ENCODE measurements at places on chromosomes 3 and 15.

- DNase-seq, result no peak
Observed at GRCh38 chr3:69016901-69017300, 3.4 kb upstream of the EOGT start.

DNA sequence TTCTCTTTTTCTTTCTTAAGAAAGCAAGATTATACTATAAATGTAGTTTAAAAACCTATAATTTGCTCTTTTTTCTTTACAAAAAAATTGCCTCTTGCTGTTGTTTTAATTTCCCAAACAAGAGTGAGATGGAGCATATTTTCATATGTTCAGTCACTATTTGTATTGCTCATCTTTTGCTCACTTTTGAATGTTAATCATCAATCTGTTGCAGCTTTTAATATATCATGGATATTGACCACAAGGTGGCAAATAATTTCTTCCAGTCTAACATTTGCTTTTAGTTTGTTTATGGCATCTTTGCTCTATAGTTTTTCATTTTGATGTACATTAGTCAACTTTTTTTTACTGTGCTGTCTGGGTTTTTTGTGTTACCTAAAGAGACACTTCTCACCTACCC, 112.6 kb upstream of the THRB start:
- DNase-seq, result no peak

- DNase-seq, result no peak
Observed at GRCh38 chr15:48777645-48778330, 33.1 kb downstream of the CEP152 start.

DNA sequence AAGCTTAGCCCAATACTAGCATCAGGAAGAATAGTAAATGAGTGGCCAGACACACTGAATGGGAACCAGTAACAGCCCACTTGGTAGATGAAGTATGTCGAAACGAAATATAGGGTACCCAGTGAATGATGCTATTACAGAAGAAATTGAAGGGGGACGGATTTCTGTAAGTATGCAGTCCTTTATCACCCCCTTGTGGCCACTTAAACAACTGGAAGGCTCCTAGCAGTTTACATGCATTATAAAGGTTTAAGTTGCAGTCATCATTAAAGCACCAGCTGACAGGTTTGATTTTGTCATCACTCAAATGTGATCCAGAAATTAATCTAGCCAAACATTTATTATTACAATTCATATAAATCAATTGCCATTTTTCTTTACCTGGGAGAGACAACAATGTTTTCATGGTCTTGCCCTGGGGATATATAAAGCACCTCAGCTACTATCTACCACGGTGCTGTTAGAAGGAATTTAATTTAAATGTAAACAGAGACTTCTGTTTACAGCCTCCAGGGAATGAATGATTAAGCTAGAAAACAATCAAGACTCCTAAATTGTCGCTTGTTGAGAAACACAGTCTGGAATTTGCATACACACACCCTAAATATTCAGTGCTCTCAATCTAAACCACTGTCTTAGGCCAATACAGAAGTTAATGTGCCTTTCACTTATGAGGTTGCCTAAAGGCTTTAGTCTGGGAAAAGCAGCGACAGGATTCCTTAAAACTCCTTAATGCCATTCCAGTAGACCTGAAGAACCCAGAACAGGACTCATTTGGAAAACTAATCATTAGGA, 7.8 kb downstream of the EIF1B start:
- no peak for DNase-seq

DNA sequence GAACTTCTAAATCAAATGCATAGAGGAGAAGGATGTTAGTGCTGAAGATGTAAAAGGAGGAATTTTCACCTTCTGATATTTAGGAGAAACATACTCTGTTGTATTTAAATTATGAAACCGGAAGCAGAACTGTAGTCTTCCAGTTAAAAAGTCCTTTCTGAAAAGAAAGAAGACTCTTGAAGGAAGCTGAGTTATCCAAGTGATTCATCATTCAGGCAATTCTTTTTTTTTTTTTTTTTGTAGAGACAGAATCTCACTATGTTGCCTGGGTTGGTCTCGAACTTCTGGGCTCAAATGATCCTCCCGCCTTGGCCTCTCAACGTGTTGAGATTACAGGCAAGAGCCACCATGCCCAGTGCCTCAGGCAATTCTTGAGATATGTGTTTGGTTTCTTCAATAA, 424.8 kb upstream of the TPM1 start:
- no peak for DNase-seq

- no peak for DNase-seq
Observed at GRCh38 chr15:100653608-100654007, 51.2 kb downstream of the ASB7 start.

DNA sequence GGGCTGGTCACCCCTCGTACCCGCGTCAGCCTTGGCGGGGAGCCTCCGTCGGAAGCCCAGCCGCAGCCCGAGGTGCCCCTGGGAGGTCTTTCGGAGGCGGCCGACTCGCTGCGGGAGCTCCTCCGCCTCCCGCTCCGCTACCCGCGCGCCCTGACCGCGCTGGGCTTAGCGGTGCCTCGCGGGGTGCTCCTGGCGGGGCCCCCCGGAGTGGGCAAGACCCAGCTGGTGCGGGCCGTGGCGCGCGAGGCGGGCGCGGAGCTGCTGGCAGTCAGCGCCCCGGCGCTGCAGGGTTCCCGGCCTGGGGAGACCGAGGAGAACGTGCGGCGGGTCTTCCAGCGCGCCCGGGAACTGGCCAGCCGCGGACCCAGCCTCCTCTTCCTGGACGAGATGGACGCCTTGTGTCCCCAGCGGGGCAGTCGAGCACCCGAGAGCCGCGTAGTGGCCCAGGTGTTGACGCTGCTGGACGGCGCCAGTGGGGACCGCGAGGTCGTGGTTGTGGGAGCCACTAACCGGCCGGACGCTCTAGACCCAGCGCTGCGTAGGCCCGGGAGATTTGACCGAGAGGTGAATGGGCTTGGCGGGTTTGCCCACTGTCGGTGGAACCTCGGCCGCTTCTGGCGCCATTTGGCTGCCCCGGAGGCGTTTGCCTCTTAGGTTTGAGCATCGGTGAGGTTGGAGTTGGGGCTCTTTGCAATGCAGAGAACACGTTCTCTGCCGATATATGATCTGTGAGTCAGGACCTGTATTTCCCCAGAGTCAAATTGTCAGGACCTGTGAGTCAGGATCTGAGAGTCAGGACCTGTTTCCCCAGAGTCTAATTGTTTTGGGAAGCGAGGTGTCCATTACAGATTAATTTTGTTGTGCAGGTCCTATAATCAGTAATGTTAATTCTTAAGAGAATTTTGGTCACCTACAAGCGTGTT, 24.9 kb upstream of the GATM start:
- DNase-seq, result no peak

GRCh38 chr15:85329561-85330422, 50.6 kb upstream of the AKAP13 start:
- no peak for DNase-seq

GRCh38 chr3:135633078-135633477, 332.4 kb upstream of the PPP2R3A start:
- no peak for DNase-seq

DNA sequence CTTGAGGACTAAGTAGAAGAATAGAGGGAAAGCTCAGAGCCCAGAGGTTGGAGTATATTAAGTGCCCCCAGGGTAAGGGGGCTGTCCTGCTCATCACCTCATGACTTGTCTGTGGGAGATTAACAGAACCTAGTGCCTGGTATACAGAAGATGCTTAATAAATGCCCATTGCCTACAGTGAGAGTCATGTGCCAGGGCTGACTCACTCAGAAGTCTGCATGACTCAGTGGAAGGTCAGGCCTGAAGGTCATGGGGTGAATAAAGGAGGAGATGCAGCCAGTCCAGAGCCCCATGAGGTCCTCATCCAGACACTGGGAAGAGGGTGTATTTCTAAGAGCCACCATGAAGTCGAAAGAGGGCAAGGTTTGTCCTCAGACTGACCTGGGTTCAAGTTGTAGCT, 62.5 kb upstream of the TLE3 start:
- DNase-seq, result no peak

GRCh38 chr3:178520451-178520850, 15.8 kb upstream of the KCNMB2 start:
- no peak for DNase-seq

DNA sequence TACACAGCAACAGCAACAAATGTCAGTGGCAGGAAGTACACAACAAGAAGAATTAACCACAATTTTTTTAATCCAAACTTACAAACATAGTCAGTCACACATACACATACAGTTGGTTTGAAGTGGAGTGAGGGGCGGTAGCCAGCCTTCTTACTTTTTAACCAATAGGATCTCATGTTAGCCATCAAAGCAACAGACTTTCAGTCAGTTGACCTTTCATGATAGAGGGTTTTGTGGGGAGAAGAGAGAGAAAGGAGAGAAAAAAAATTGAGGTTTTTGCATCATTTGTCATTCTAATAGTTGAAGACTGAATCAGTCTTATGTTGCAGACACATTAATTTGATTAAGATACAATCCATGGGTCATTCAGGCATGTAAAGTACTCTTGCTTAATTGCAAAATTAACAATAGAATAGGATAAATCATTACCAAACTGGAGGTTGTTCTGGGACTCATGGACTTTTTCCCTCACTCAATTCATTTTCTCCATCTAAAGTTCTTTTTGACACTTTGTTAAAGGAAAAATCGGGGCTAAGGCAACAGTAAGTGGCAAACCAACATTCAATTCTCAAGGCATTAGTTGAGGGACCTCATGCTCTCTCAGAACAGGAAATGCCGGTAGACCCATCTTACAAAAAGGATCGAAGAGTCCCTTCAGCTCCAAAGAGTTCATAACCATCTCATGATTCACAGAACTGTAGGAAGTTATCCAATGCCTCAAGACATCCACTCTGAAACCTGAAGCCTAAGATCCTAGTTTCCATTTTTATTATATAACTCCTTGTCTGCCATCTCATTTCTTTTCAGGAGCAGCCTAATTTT, 159.5 kb upstream of the LPP start:
- DNase-seq, result no peak

- no peak for DNase-seq
Observed at GRCh38 chr15:90020021-90020735, 19.1 kb downstream of the ZNF710 start.

- no peak for DNase-seq
Observed at GRCh38 chr3:105195260-105195659, 171.4 kb upstream of the ALCAM start.

GRCh38 chr15:45225506-45226273, 26.3 kb upstream of the SLC28A2 start:
- no peak for DNase-seq

GRCh38 chr3:177516158-177517011, 319.1 kb upstream of the TBL1XR1 start:
- no peak for DNase-seq

GRCh38 chr3:45477041-45477725, 88.8 kb downstream of the LARS2 start:
- DNase-seq, result no peak

- no peak for DNase-seq
Observed at GRCh38 chr15:39869254-39869653, 50.8 kb downstream of the GPR176 start.

DNA sequence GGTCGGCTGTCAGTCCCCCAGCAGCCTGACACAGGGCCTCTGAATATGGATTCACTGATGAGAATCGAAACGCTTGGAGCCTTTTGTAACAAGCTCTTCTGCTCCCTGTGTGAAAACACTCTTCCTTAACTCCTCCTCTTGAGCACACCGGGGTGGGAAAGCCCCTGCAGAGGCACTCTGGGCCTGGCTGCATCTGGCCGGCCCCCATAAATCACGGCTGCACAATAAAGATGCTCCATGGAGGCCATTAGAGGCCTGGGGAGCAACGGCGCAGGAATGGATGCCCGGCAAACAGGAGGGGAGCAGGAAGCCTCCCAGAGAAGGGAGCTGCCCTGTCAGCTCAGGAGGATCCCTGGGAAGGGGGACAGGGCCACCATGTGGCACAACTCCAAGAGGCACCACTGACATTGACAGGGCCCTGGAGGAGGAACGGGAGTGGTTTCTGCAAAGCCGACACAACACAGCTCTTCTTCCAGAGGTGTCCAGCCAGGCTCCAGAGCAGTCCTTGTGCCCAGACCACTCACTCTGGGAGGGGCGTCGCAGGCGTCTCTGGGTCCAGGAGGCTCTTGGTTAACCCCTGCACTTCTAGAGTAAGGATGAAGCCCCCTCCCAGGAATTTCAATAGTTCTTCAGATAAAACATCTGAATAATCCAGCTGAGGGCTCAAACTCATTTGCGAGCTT, 509.3 kb upstream of the PPP2R3A start:
- DNase-seq, result no peak

- no peak for DNase-seq
Observed at GRCh38 chr3:197487911-197488391, 67.8 kb downstream of the BDH1 start.

GRCh38 chr15:92864127-92864814, 35.9 kb upstream of the CHD2 start:
- DNase-seq, result no peak

- no peak for DNase-seq
Observed at GRCh38 chr3:131193641-131194238, 167.1 kb downstream of the NEK11 start.

GRCh38 chr15:25810631-25811091, 52.5 kb downstream of the ATP10A start:
- no peak for DNase-seq

GRCh38 chr3:49733551-49733950, 9.8 kb upstream of the GMPPB start:
- DNase-seq, result no peak

- DNase-seq, result no peak
Observed at GRCh38 chr3:131025539-131025938, 1.1 kb downstream of the ASTE1 start.

DNA sequence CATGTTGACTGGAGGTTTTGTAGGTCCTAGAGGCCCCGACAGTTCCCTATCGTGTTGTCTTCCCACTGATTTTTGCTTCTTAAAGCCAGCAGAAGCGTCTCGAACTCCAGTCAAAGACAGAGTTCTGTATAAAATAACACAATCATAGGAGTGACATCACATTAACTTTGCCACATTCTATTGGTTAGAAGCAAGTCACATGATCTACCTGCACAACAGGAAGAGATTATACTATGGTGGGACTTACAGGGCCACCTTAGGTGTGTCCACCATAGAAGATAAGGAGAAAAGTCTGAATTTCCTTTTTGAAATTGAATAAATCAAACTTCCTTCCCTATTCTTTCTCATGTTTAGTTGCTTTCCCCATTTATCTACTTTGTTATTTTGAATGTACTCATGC, 365.5 kb downstream of the GRM7 start:
- DNase-seq, result no peak

DNA sequence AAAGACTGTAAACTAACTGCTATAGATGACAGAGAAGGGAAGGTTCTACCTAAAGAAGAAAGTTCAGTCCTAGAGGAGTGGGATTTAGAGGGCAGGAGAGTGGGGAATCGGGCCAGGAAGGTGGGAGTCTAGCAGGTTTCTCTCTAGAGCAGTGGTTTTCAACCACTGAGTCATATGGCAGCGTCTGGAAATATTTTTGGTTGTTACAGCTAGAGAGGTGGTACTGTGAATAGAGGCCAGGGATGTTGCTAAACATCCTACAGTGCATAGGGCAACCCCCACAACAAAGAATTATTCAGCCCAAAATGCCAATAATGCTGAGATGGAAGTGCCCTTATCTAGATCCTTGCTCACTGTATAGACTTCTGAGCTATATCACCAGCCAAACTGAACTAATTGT, 28.7 kb downstream of the ATP1B3 start:
- DNase-seq, result no peak

- no peak for DNase-seq
Observed at GRCh38 chr15:90860450-90860849, 7.9 kb upstream of the FURIN start.

GRCh38 chr15:89665449-89666181, 10.3 kb upstream of the KIF7 start:
- no peak for DNase-seq

GRCh38 chr15:41971895-41972252, 483 bp downstream of the EHD4 start:
- no peak for DNase-seq

GRCh38 chr3:129867506-129868124, 25.9 kb downstream of the TMCC1 start:
- DNase-seq, result no peak
